ENCODE measurements at places on chromosomes 3 and 15.

DNA sequence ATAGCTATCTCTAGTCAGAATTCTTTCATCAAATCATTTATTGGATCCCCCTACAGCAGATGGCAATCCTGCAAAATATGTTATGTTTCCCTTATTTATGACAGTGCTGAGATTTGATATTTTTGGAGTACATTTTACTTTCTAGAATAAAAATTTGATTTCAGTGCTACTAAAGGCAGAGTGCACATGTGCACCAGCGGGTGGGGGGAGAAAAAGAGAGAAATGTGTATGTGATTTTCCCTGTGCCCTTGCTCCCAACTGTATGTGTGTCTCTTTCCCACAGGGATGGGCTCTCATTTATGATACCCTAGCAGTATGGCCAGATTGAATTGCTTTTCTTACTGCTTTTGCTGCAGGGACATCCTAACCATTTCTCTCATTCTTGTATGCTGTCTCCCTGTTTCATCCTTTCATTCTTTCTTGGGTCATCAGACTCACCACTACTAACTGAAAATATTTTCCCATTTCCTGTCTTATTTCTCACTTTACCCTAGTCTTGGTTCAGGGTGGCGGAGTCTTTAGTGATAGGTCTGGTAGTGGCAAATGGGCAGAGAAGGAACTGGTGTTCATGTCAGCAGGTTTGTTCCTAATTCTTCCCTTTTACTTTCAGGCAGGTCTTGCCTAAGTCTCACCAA, 140.7 kb downstream of the TCF12 start:
- no peak for DNase-seq

DNA sequence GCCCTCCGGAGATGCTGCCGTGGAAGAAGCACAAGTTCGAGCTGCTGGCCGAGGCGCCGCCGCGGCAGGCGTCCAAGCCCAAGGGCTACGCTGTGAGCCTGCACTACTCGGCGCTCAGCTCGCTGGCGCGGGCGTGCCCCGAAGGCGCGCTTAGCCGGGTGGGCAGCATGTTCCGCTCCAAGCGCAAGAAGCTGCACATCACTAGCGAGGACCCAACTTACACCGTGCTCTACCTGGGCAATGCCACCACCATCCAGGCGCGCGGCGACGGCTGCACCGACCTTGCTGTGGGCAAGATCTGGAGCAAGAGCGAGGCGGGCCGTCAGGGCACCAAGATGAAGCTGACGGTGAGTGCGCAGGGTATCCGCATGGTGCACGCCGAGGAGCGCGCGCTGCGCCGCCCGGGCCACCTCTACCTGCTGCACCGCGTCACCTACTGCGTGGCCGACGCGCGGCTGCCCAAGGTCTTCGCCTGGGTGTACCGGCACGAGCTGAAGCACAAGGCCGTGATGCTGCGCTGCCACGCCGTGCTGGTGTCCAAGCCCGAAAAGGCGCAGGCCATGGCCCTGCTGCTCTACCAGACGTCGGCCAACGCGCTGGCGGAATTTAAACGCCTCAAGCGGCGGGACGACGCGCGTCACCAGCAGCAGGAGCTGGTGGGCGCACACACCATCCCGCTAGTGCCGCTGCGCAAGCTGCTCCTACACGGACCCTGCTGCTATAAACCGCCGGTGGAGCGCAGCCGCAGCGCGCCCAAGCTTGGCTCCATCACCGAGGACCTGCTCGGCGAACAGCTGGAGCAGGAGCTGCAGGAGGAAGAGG, 1.3 kb downstream of the FAM43A start:
- DNase-seq, result peak; percentile 17

DNA sequence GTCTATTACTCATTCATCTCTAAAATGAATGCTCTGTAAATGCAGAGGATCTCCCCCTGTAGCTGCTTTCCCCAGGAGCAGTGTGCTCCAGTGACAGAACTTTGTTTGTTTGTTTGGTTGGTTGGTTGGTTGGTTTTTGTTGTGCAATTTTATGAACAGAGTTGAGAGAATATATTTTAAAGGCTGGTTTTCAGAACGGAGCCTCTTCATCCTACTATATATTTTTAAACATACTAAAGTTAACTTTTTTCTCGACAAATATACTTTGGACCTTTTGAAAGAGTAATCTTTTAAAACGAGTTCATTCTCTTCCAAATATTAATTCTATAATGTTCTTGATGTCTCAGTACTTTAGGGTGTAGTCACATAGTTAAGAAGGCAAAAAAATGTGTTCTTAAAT, 20.2 kb downstream of the RYR3 start:
- no peak for DNase-seq

- no peak for DNase-seq
Observed at GRCh38 chr3:183815951-183816475, 9.4 kb downstream of the MAP6D1 start.

DNA sequence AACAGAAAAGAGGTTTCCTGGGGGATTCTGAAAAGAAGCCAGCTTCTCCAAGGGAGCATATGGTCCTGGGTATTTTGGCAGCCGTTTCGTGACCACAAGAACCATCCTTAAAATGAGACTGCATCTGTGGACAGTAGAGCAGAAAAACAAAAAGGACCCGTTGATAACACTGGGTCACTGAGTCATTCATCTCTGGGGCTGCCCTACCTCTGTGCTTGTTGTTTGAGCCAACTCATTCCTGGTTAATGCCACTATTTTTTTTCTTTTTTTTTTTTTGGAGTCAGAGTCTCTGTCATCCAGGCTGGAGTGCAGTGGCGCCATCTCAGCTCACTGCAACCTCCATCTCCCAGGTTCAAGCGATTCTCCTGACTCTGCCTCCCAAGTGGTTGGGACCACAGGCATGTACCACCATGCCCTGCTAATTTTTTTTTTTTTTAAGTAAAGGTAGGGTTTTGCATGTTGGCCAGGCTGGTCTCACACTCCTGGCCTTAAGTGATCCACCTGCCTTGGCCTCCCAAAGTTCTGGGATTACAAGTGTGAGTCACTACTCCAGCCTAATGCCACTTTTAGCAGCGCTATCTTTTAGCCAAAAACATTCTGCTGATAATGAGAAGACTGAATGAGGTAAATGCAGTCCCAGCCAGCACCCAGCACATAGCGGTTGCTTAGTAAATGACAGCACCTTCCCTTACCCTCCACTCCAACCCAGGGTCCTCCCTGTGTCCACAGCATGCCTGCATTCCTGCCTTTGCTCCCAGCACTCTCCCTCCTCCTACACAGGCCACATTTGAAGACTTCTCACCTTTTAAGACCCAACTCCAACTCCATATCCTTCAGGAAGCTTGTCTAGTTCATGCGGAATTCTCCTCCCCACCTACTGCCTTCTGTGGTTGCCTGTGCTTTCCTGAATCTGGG, 9.1 kb upstream of the ISL2 start:
- DNase-seq, result no peak

DNA sequence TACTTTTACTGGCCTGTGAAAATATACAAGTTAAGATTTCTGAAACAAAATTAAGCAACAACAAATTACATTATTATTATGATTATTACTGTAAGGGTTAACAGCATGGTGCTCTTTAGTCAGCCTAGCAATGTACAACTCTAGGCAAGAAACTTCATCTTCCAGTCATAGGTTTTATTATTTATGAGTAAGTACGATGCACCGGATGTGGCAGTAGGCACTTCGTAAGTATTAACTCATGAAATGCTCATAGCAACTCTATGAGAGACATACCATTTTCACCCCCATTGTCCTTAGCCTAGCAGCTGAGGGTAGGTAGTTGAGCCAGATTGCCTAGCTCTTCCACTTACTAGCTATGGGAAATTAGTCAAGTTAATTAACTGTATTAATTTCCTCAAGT, 68.0 kb upstream of the PTPRG start:
- DNase-seq, result no peak

GRCh38 chr15:78249131-78249530, 14.8 kb upstream of the ACSBG1 start:
- DNase-seq, result no peak

GRCh38 chr15:78345396-78346125, 5.4 kb downstream of the CRABP1 start:
- no peak for DNase-seq

DNA sequence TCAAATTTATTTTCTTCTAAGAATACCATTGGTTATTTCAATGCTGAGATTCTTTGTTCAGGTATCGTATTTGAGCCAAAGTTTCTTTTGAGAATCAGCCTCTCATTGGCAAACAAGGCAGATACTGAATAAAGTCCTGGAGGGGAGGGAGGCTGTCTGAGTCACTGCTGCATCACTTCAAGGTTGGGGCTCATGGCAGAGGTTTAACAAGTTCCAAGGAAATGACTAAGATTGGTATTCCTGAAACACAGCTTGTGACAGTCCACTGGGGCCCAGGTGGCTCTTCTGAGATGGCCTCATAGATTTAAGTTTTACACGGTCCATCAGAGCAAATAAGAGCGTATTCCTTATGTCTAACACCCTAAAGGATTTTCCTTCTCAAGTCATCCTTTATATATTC, 213.8 kb upstream of the STAC start:
- no peak for DNase-seq

- DNase-seq, result peak; percentile 30
Observed at GRCh38 chr15:48423896-48424475, 92.8 kb downstream of the DUT start.

GRCh38 chr3:73148206-73148605, 86.7 kb downstream of the EBLN2 start:
- DNase-seq, result no peak

- peak; percentile 14 for DNase-seq
Observed at GRCh38 chr3:110811050-110811449, 260.6 kb upstream of the NECTIN3 start.

DNA sequence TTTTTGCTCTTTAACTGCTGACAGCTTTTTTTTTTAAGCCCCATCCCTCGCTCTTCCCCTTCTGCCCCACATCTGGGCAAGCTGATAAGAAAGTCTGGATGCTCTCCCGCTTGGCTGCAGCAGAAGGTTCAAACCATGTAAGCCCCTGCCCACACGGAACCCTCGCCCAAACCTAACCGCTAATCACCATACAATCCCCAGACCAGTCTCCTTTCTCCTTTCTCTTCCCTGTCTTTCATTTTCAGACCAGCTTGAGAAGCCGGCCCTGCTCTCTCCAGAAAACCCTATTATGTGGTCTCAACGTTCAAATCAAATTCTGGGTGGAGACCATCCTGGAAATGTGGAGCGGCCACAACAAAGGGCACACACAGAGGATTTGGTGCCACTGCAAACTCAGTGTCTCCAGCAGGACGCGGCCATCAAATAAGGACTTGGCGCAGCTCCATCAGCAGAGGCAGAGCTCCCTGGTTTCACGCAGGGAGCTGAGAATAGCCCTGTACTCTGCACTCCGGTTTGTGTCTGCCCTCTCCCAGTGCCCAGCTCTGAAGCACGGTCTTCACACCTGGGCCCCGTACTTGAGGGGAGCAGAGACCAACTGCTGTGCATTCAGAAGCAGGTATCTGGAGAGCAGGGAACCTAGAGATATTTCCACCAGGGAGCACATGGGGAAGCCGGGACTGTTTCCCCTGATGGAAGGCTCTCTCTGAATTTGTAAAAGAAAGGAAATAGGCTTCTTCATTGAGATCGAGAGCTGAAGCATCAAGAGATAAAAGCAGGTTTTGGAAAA, 92.6 kb downstream of the XXYLT1 start:
- DNase-seq, result no peak

DNA sequence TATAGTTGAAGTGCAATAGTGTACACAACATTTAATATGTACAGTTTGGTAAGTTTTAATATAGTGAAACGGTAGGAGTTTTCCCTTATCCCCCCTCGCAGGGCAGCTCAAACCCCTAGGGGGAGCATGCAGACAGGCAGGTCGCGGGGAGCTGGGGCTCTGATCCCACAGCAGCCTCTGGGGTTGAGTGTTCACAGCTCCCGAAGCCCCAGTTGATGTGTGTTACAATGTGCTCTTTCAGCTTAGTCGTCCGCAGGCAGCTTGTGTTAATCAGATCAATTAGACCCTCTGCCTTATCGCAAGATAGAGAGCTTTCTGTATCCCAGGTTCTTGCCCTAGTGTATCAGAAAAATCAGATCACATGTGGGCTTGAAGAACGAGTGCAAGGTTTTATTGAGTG, 143.1 kb upstream of the CHRNA7 start:
- DNase-seq, result no peak

- peak; percentile 46 for DNase-seq
Observed at GRCh38 chr3:23806534-23807423, 1.0 kb downstream of the UBE2E1 start.

- DNase-seq, result peak; percentile 72
Observed at GRCh38 chr3:65786890-65787289, 251.8 kb downstream of the MAGI1 start.

- no peak for DNase-seq
Observed at GRCh38 chr15:91422797-91423196, 322.7 kb downstream of the SV2B start.

GRCh38 chr15:40329804-40330203, 6.3 kb downstream of the INAFM2 start:
- DNase-seq, result no peak

GRCh38 chr3:62238003-62238402, 135.3 kb downstream of the FEZF2 start:
- DNase-seq, result no peak

- DNase-seq, result no peak
Observed at GRCh38 chr15:101618076-101618475, 34.1 kb downstream of the TM2D3 start.

DNA sequence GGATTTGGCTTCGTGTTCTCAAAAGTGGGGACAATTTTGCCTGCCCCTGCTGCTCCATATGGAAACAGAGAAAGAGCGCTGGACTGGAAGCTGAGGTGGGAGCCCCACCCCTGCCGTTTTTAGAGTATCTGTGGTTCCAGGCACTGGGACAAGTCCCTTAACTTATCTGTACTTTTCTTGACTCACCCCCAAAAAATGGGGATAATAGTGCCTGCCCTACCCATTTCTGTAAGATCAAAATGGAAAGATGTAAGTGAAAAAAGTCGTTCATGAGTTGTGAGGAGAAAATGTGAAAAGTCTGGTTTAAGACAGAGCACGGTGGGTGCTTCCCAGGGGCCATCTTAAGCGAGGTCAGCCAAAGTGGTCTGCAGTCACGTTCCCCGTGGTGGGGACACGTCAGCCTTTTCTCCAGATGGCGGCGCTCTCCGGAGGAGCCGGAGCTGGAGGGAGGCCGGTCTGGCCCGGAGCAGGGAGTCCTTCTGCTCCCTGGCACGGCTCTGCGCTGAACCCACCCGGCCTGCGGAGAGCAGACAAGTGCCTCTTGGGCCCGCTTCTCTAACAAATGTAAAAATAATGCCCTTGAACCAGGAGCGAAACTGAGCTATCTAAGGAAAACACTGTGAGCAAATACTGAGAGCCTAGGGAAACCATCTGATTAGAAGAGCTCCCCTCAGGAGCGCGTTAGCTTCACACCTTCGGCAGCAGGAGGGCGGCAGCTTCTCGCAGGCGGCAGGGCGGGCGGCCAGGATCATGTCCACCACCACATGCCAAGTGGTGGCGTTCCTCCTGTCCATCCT, at the start of gene CLDN18:
Gene CLDN18, plus strand, starts transcription at position 690 of the 797 bp plus-strand sequence. Its CDS starts 61 bp downstream, at position 751.
- DNase-seq, result no peak

DNA sequence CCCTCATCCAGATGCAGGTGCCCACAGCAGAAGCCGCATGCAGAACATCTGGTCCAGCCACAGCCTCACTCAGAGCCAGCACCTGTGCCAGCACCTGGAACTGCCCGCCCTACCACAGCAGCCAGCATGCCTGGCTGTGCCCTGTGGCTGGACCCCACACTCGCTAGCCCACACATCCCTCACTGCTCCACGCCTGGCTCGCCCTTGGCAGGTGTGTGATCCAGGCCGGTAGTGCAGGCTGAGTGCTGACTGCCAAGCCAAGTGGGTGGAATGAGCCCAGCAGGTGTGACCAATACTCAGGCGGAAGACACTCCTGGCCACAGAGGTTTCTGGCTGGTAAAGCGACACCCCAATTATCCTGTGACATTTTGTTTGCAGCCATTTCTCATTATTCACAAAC, 162.4 kb upstream of the ROBO1 start:
- DNase-seq, result no peak
